Naive thymus-derived CD8-positive, alpha-beta T cell (primary cell): ENCODE measurements at places on chromosomes 2 and 18.

DNA sequence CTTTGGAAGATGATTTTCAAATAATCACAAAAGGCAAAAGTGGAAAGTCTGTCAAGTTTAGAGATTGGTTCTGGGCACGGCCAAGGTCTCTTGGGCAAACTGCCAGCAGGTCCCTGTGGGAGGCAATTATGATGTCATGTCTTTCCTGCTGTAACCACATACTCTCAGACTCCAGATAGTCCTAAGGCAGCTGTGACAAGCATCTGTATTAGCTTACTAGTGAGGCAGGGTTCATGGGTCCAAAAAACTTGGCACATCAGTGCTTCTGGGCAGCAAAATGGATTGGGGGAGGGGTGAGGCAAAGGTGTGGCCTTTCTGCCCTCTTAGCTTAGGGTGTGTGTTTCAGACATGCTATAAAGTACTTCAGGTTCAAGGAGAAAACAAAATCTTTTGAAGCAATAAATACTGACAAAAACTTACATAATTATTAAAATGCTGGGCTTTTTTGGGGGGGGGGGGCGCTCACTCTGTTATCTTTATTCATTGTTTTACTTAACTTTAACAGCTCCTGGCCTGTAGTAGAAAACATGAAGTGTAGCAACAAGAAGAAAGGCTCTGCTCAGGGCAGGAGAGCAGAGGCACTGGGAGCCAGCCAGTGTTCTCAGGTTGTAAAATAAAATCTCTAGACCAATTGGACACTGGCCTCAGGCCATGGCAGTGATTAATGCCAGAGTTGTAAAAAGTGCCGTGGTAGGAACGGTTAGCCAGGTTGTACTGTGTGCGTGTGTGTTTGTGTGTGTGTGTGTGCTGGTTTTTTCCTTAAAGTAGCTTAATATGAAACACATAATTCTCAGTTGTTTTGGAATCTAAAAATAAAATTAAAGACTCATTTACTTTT, 14.3 kb upstream of the TANC1 start:
- peaks cover 4% of the 10 kb centered on the region for H3K4me1 ChIP-seq
- no peaks in the 10 kb centered on the region for H3K27me3 ChIP-seq
- no peaks in the 10 kb centered on the region for H3K36me3 ChIP-seq
- no peak for DNase-seq
- H3K4me3 ChIP-seq = no peak overlapping the region

DNA sequence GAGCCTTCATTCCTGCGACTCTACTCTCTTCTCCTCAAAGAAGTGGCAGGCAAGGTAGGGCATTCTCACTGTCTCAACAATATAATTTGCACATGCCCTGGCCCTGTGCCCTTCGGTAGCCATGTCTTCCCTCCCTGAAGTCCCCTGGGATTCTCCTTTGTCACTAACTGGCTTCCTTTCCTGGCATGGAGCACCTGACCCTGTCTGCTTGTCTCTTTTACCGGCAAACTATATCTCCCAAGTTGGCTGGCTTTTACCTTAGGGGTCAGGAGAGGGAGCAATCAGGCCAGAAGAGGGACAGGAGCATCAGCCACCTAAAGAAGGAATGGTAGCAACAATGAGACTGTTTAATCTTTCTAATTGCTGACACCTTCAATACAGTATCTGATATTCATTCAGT, 51.9 kb upstream of the RMDN2 start:
- DNase-seq = no peak
- H3K27ac ChIP-seq = no peak overlapping the region
- no peaks in the 10 kb centered on the region for H3K36me3 ChIP-seq
- peaks cover 10% of the 10 kb centered on the region for H3K4me1 ChIP-seq
- H3K4me3 ChIP-seq = no peak overlapping the region

GRCh38 chr2:234955091-234955591, 3.3 kb downstream of the SH3BP4 start:
- H3K4me3 ChIP-seq = no peak overlapping the region
- H3K36me3 ChIP-seq = no peaks in the 10 kb centered on the region
- peaks cover 32% of the 10 kb centered on the region for H3K27me3 ChIP-seq
- peaks cover 2% of the 10 kb centered on the region for H3K4me1 ChIP-seq
- DNase-seq = no peak
- no peak overlapping the region for H3K27ac ChIP-seq

DNA sequence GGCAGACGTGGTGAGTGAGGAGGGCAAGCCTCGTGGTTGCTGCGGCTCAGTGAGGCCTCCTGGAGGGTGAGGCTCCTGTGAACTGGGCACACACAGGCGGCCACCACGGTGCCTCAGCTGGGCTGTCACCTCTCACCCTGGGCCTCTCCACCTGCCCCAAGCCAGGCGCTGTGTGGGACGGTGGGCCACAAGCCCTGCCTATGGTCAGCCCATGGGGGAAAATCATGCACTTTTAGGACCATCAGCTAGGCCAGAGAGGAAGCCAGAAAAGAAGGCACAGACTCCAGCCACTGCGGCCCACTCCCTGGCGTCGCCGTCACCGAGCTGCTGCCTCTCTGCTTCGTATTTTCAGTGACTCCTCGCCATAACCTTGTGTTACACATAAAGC, 28.5 kb upstream of the HS6ST1 start:
- no peak for DNase-seq
- no peaks in the 10 kb centered on the region for H3K27me3 ChIP-seq
- H3K4me1 ChIP-seq = no peaks in the 10 kb centered on the region
- no peak overlapping the region for H3K4me3 ChIP-seq
- H3K27ac ChIP-seq = no peak overlapping the region

DNA sequence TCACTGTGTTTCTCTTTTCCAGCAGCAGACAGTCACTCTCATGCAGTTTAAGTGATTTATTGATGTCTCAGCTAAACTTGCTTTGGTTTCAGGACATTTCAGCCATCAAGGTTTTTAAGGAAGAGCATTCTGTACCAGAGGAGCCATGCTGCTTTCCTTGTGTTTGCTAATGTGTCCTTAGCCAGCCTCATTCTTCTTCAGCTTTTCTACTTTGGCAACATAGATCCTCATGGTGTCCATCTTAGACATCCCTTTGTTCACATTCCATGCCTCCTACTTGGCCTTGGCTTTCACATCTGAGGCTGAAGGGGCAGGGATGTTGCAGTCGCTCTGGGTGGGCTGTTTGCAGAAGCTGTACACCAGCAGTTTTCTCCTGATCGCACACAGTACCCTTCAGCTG, 68.2 kb downstream of the OTX1 start:
- no peak for DNase-seq
- peaks cover 10% of the 10 kb centered on the region for H3K36me3 ChIP-seq
- H3K27ac ChIP-seq = no peak overlapping the region
- no peaks in the 10 kb centered on the region for H3K4me1 ChIP-seq
- H3K4me3 ChIP-seq = no peak overlapping the region
